ENCODE measurements at places on chromosomes 5 and 9.

DNA sequence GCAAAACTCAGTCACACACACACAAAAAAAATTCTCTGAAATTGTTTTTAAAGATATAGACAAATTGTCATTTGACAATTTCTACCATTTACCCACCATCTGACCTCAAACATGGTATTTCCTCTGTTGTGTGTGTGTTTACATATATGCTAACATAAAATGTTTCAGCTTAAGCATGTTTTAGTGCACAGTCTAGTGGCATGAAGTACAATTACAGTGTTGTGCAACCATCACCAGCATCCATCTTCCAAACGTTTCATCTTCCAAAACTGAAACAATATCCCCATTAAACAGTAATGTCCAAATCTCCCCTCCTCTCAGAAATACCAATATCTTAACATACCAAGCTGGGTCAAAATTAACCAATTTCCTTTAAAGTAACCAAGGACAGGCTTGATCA, 65.2 kb downstream of the MYO10 start:
- DNase-seq = no peak

DNA sequence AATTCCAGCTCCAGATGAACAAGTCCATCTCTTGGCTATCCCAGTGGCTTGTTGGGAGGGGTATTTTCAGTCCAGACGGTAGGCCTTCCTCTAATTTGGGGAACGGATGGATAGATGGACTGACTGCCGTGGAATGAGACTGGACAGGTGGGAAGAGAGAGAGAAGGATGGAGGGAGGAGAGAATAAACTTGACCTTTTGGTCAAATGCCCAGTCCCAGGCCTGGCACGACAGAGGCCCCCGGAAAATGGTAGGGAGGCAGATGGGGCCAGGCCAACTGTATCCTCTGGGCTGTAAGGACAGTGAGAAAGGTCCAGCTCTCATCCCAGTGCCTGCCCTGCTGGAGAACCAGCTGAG, 1.1 kb downstream of the BHMT start:
- DNase-seq = no peak

DNA sequence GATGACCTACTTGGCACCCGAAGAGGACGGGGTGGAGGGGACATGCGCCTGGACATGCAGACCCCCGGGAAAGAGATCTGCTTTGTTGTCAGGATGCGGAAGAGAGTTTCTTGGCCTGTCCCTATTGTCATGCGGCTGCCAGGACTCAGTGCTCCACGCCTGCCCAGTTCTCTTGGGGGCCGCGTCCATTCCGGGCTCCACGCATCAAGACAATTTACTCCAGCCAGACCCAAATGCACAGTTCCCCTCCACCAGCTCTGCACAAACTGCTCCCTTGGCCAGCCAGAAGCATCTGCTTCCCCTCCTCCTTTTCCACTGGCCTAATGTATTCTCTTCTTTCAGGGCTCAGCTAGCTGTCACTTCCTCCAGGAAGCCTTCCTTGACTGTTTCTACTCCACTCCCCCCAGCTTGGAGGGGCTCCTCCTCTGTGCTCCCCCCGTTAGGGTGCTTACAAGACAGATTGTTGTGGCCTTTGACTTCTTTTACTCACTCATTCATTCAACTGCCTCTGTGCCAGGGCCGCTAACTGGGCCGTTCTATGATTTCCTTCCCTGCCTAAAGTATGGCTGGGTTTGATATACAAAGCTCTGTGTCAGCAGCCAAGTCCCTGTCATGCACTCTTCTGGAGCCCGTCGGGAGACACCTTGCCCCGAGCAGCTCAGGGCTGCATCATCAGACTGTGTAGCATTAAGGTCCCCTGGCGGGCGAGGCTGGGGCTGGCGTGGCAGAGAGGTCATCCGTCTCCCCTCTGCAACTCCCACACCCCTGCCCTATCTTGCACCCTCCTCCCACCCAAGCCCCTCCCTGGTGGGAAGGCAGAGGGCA, 6.6 kb downstream of the FIBCD1 start:
- no peak for DNase-seq

DNA sequence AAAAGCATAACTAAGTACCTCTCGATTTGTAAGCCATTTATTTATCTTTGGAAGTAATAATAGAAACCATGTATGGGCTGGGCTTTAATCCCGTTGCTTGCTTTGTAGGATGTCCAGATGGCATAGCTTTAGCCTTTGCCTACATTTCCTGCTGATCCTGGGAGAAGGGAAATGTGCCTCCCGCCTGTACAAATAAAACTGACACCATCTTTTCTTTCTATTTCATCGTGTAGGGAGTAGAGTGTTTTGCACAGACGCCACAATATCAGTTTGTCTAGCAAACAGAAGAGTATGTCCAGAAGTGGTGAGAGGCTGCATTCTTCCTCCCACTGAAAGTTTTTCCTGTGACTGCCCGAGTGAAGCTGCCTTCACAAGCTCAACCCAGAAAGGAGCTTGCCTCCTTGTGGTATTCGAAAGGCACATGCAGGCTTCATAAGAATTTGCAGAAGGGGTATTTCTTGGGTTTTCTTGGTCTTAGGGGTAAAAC, 24.7 kb upstream of the TJP2 start:
- DNase-seq = no peak

- DNase-seq = no peak
Measured at GRCh38 chr9:38200431-38200830, 131.4 kb upstream of the SHB start.

- no peak for DNase-seq
Measured at GRCh38 chr5:136080483-136081216, 51.9 kb downstream of the TGFBI start.

DNA sequence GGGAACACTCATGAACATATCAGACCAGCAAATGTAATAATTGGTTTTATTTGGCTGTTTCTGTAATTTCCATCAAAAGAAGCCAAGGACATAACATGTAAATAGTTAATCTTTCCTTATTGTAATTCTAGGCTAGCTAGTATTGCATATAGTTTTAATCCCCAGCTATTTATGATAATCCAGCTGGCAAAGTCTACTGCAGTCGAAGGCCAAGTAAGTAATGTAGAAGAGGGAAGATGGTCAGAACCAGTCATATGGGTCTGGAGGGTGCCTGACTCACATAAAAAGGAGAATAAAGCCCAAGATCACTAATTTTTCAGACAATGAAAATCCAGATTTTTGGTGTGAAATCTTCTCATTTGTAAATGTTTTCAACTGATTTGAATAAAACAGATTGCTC, 106.3 kb downstream of the CCDC192 start:
- DNase-seq = no peak

DNA sequence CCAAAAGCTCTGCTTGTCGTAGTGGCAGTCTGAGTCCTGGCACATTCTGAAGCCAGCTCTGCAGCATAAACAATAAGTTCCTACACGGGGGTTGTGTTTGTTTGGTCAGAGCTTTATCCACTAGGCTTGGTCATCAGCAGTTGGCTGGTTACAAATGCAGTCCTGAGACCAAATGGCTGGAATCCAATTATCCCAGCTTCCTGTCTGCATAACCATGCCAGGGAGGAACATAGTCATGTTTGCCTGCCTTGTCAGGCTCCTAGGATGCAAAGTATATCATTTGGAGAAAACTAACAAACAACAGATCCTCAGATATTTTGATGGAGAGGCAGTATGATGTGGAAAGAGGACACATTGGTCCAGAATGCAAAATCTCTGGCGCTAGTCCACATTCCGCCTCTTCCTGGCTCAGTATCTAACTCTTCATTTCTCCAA, 85.8 kb downstream of the FBXO38 start:
- DNase-seq = no peak

DNA sequence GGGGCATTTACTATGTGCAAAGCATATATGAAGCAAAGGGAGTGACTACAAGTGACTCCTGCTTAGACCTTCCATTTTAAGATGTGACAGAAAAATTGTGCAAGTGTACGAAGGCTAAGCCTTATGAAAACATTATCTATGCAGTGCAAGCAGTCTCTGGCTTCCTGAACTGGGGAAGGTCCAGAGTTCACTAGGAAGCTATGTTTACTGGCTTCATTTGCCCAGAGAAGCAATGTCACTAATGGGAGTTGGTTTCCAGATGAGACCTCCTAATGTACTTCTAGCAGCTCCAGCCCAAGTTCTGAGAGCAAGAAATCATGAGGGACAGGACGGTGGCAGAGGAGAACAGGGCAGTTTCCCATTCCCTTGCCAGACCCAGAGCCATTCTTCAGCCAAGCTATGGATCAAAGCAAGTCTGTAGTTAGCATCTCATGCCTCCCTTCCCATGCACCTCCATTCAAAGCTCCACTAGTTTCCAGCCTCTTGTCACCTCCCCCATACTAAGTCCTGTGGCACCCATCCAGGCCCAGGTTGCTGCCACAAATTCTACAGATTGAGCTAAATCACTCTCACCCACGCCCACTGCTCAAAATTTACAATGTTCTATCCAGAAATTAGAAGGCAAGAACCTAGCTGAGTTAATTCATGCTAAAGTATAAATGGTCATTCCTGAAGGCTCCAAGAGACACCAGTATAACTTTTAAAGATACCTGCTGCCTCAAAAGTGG, 21.8 kb downstream of the MCTP1 start:
- no peak for DNase-seq

DNA sequence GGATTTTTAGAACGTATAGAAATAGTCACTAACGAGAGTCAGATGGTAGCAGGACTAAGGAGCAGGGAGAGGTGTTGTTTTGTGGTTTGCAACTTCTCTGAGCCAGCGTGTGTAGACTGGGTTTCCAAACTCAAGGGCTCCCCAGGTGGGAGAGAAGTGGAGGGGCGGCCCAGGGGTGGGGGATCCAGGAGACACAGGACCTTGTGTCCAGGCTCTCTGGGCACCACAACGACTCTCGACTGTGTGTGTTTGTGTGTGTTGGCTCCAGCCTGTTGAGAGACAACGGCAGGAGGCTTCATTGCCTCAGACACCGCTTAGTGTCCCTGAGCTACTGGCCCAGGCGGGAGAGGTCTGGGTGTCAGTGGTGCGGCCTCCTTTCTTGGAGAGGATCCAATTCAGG, 934 bp upstream of the FCN1 start:
- DNase-seq = no peak

- DNase-seq = peak; percentile 85
Measured at GRCh38 chr5:63820577-63820976, 141.7 kb downstream of the HTR1A start.

GRCh38 chr5:180563994-180564393, 27.3 kb downstream of the SCGB3A1 start:
- no peak for DNase-seq

DNA sequence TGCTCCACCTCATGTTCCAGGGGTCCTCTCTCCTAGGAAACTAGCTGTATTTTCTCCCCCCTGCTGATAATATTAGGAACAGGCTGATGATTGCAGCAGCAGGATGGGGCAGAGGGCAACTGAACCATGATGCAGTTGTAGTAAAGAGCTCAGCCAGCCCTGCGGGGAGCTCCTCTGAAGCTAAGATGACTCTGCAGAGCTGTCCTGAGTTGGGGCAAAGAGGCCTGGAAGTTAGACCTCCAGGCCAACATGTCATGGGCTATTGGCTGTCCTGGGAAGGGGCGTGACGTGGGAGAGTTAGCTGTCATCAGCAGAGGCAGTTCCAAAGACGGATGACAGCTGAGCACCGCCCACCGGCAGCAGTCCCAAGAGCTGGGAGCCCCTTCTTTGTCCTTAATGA, 6.6 kb upstream of the FBP1 start:
- DNase-seq = no peak

DNA sequence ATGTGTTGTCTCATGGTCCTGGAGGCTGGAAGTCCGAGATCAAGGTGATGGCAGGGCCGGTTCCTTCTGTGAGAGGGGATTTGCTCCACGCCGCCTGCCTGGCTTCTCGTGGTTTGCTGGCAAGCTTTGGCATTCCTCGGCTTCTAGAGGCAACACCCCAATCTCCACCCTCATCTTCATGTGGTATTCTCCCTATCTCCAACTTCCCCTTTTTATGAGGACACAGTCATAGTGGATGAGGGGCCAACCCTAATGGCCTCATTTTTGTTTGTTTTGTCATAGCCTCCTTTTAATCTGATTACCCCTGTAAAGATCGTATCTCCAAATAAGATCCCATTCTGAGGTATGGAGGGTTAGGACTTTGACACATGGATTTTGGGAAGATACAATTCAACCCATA, 41.7 kb upstream of the CLK4 start:
- DNase-seq = no peak

- no peak for DNase-seq
Measured at GRCh38 chr9:129064499-129064908, 16.4 kb upstream of the DOLPP1 start.

- DNase-seq = no peak
Measured at GRCh38 chr5:66742083-66742895, 146.1 kb downstream of the MAST4 start.

DNA sequence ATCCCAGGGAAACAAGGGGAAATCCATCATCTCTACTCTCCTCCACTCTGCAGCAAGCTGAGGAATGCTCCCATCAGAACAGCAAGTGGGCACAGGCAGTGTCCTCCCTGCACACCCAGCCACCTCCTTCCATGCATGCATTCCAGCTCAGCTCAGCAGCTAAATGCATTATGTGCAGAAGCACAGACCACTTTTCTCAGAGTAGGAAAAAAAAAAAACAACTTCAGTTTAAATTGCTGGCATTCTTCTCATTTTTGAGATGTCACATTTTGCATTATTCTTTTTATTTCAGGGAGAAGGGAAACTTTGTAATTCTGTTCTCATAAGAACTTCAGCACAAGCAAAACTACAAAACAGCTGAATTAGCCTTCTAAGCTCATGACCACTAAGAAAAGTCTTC, 312.2 kb downstream of the SEMA5A start:
- DNase-seq = no peak

DNA sequence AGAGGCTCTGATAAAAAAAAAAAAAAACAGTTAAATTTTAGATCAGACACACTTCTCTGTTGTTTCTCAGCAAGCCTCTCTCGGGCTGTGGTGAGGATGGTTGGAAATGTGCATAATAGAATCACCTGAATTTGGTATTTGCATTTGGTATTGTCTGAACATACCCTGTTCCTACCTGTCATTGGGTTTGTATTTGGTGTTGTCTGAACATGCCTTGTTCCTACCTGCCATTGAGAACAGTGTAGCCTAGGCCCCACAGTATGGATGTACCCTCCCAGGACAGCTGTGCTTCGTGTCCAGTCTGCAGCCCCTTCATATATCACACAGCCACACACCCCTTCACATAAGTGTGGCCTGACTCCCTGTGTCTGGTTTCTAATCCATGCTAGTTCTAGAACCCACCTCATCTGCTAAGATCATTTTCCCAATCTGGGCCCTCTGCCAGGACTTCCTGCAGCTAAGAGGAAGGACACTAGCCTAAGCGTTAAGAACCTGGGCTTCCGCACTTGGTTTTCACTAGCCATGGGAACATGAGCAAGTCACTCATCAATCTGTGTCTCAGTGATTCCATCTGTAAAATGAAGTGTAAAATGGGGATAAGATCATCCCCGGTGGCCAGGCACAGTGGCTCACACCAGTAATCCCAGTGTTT, 49.2 kb downstream of the ITGA2 start:
- DNase-seq = no peak

DNA sequence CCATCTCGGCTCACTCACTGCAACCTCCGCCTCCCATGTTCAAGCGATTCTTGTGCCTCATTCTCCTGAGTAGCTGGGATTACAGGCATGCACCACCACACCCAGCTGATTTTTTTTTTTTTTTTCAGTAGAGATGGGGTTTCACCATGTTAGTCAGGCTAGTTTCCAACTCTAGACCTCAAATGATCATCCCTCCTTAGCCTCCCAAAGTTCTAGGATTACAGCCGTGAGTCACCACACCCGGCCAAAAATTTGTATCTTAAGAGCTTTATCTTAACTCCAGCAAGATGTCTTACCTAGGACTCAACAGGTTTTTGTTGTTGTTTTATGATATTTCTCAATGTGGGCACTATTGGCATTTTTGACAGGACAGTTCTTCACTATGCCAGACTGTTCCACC, 27.9 kb downstream of the LYRM7 start:
- no peak for DNase-seq

- DNase-seq = no peak
Measured at GRCh38 chr9:20407013-20407412, 215.3 kb downstream of the MLLT3 start.

- DNase-seq = no peak
Measured at GRCh38 chr5:150409638-150410523, 2.8 kb downstream of the CD74 start.
